Kidney (tissue), 22 donors: ENCODE measurements at places on chromosomes 7 and 10. TPM values are rescaled to one million over a fixed set of nuclear protein-coding genes. Genes with fewer than 3 reads are reported as not detected.

Gene ZNF503
- 34.7 TPM for total RNA-seq

Gene RAMP3
- total RNA-seq, result 82.6 TPM

Gene LRRN3
- 1.1 TPM for total RNA-seq

Gene GDI2
- total RNA-seq, result 168 TPM

Gene MSS51
- total RNA-seq, result 2.4 TPM

Gene AASS
- 24.2 TPM for total RNA-seq

Gene ANXA7
- total RNA-seq, result 200 TPM

Gene LIPN
- 0.41 TPM for total RNA-seq

Gene MMS19
- total RNA-seq, result 56.1 TPM

Gene SSMEM1
- not detected for total RNA-seq

Gene NRP1
- 243 TPM for total RNA-seq

Gene SGPL1
- total RNA-seq, result 105 TPM

Gene ANLN
- total RNA-seq, result 1.2 TPM

Gene KCNMA1
- total RNA-seq, result 8.9 TPM

Gene SPDYE1
- total RNA-seq, result not detected

Gene NME8
- total RNA-seq, result 0.44 TPM
